ENCODE measurements at places on chromosomes 3 and 15.

GRCh38 chr15:67977414-67978089 is 76.6 kb upstream of the PIAS1 start:
- no peak for DNase-seq

DNA sequence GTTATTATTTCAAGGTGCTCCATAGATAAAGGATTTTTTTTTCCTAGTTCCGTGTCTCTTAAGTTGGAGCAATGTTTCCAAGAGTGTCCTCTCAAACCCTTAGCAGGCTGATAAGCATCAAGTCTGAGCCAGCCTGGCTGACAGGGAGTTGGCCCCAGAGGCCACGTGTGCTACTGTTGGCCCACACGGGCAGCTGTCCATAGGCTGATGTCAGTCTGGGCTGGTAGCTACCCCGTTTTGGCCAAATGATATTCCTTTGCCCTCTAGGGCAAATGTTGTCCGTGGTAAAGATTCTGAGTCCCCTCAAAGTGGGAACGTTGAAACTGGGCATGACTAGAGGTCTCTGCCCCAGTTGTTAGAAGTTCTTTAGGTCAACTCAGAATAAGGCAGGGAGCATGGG is 99.4 kb downstream of the FLNB start:
- DNase-seq: no peak

DNA sequence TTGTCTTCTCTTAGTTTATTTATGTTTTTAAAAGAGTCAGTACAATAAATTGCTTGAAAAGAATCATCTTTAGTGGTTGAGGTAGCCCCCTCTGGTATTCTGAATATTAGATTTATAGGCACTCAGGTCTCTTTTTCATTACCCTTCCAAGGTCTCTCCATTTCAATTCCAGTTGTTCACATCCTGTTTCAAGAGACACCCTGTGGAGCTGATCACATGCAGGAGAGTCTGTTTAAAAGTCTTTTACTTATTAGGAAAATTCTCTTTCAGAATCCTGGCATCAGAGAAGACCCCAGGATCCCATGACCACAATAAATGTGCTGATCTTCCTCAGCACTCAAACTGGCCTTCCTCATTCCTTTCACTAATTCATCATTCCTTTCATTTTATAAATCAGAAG is 195.7 kb downstream of the ZIC4 start:
- no peak for DNase-seq

DNA sequence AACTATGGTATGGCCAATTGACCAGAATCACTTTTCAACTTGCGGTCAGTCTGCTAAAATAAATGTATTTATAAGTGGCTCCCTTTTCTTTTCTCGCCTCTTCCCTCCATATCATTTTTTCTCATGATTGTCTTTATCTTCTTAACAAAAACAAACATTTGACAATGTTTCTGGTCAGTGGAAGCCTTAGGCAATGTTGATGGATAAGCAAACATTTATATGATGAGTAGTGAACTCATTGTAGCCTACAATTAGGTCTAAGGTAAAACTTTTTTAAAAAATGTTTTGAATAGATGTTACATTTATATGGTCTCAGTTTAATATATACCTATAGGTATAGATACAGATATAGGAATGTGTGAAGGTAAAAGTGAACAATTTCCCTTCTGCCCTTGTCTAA is 355.4 kb downstream of the MFSD1 start:
- no peak for DNase-seq

- DNase-seq: no peak
Measured at GRCh38 chr3:24270204-24270691, 224.4 kb downstream of the THRB start.

DNA sequence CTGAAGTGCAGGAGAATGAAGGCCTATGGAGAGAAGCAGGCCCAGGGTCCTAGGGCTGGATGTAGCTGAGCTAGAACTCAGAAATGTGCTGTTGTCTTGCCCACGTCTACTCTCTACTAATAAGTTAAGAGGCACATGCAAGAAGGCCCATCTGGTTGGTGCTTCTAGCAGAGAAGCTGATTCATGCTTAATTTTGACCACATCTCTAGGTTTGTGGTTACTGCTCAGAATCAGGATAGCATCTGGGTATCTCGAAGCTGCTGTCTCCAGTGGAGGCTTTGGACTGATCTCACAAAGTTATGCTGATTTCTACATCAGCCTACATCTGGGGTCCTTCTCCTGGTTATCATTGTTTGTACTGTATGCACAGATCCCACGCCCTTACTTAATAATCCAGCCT is 87.3 kb downstream of the CACNA1D start:
- DNase-seq: no peak
